ENCODE measurements at places on chromosomes 5 and 9. TPM values are rescaled to one million over a fixed set of nuclear protein-coding genes. Genes with fewer than 3 reads are reported as not detected.

- no peak for DNase-seq
Observed at GRCh38 chr5:87627363-87627762, 214.6 kb upstream of the CCNH start.

The ORM1 gene
- polyA plus RNA-seq: not detected

- no peak for DNase-seq
Observed at GRCh38 chr5:133322743-133323142, 270.9 kb downstream of the HSPA4 start.

- DNase-seq: no peak
Observed at GRCh38 chr5:36535859-36536615, 70.4 kb upstream of the SLC1A3 start.

- no peak for DNase-seq
Observed at GRCh38 chr9:117377046-117377445, 37.8 kb downstream of the ASTN2 start.

GRCh38 chr5:178465228-178465860, 124.8 kb downstream of the COL23A1 start:
- DNase-seq: no peak
